Bone marrow (tissue), 2 donors: ENCODE measurements at places on chromosomes 5 and 9.

DNA sequence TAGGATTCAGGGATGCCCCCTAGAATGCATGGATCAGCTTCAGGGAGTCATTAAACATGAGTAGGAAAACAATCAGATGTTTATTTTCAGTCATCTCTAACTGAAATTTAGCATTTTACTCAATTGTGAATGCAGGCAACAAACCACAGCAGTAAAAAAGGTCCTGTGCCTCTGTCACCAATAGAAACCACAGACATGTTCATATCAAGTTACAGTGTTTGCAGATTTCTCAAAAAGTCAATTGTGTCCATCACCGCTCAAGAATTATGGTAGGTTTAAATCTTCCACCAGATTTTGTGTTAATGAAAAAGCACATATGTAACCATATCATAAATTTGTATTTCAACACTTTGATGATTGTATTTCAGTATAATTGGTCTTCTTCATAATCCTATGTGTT, 68.4 kb upstream of the SLC1A1 start:
- no peak for DNase-seq

DNA sequence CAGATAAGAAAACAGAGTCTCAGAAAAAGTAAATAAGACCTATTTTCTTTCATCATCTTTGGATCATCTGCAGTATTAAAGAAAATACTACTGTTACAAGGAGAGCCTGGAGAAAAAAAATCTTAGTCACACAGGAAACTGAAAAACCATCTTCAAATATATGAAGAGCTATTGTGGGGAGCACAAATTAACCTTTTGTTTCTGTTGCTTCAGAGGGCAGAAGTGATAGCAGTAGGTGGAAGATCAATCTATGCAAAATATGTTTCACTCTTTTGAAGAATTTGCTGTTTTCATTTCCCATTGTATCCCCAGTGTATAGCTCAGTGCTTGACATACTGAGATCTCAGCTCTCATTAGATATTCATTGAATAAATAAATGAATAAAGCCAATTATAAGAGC, 13.1 kb upstream of the CEMIP2 start:
- no peak for DNase-seq

DNA sequence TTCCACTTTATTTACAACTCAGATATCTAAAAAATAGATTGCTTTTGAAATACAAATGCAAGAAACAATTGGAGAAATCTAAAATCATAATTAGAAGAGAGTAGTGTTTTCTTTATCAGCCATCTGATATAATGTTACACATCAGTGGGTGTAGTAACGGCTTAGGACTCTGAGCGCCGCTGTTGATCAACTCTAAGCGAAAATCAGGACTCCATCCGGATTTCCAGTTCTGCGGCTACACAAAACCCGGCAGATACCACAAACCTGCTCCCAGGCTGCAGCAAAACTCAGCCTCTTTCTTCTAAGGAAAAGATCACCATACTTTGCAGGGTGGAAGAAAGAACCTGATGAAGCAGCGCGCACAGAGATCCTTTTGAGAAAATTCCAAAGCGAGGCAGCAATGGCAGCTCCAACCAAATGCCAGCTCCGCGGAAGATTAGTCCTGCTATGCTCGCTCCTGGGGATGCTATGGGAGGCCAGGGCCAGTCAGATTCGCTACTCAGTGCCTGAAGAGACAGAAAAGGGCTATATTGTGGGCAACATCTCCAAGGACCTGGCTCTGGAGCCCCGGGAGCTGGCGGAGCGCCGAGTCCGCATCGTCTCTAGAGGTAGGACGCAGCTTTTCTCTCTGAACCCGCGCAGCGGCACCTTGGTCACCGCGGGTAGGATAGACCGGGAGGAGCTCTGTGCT, at the start of gene PCDHGA9:
Gene PCDHGA9, plus strand, starts transcription at position 226 of the 691 bp plus-strand sequence. Its CDS starts 175 bp downstream, at position 401.
- no peak for DNase-seq

- no peak for DNase-seq
Measured at GRCh38 chr5:156815988-156816599, 34.0 kb upstream of the PPP1R2B start.

DNA sequence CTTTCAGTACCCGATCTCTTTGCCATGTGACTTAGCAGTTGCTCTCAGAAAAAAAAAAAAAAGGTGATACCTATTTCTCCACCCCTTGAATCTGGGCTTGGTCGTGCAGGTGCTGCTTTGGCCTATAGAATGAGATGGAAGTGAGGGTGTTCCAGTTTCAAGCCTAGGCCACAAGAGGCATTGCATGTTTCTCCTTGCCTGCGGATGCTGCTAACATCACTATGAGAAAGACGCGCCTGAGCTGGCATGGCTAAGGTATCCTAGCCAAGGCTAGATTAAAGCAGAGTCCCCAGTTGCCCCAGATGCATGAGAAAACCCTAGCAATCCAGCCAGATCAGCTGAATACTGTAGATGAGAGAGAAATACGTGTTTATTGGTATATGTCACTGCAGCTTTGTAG, 14.7 kb upstream of the CSF1R start:
- DNase-seq = no peak

- DNase-seq = no peak
Measured at GRCh38 chr5:133861161-133861737, 107.2 kb downstream of the C5orf15 start.

- no peak for DNase-seq
Measured at GRCh38 chr5:141360685-141361084, 891 bp downstream of the PCDHGB2 start.

DNA sequence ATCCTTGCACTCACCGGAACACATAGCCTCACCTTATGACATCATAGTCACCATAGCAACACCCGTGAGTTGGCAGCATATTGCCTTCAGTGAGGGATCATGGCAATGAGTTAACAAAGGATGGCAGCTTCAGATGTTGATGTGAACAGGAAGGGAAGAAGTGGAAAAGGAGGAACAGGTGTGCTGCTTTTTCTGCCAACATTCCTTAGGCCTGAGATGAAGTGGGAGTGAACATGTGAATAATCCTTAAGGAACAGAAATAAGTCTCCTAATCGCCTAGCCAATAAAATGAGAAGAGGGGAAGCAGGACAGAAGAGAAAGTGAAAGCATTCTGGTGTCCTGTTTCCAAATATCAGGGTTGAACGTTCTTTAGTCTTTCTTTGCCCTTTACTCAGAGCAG, 360.0 kb downstream of the BRINP1 start:
- no peak for DNase-seq

DNA sequence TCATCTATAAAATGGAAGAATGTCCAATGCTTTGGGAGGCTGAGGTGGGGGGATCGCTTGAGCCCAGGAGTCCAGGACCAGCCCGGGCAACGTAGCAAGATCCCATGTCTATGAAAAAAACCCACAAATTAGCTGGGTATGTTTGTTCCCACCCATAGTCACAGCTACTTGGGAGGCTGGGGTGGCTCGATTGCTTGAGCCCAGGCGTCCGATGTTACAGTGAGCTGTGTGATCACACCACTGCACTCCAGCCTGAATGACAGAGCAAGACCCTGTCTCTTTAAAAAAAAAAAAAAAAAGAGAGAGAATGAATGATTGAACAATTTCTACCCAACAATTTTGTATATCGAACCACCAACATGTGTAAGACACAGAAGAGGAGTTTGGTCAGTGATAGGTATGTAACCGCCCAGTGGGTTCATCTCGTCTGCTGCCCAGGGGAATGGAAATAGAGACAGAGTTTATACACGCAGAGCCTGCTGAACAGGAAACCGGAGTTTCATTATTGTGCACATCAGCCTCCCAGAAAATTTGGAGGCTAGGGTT, 26.2 kb upstream of the ERGIC1 start:
- no peak for DNase-seq

GRCh38 chr9:130835441-130836298, 616 bp downstream of the ABL1 start:
- DNase-seq = no peak

DNA sequence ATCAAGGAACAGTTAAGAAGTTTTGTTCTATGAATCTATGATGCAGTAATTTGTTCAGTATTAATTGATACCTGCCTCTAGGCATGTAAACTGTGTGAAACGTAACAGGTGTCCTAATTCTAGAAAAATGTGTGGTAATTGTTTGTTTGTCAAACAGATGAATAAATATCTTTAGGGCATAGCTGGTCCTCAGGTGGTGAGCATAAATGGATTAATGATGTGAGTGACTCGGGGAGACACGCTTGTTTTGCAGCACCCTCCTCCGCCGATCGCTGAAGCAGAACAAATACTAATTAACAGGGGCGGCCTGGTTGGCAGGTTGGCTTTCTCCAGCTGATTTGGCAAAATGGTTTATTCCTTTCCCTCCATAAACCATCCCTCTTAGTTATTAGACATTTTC, 88.8 kb downstream of the TLE4 start:
- no peak for DNase-seq

GRCh38 chr5:137954131-137954879, 65.0 kb downstream of the PKD2L2 start:
- DNase-seq = no peak

DNA sequence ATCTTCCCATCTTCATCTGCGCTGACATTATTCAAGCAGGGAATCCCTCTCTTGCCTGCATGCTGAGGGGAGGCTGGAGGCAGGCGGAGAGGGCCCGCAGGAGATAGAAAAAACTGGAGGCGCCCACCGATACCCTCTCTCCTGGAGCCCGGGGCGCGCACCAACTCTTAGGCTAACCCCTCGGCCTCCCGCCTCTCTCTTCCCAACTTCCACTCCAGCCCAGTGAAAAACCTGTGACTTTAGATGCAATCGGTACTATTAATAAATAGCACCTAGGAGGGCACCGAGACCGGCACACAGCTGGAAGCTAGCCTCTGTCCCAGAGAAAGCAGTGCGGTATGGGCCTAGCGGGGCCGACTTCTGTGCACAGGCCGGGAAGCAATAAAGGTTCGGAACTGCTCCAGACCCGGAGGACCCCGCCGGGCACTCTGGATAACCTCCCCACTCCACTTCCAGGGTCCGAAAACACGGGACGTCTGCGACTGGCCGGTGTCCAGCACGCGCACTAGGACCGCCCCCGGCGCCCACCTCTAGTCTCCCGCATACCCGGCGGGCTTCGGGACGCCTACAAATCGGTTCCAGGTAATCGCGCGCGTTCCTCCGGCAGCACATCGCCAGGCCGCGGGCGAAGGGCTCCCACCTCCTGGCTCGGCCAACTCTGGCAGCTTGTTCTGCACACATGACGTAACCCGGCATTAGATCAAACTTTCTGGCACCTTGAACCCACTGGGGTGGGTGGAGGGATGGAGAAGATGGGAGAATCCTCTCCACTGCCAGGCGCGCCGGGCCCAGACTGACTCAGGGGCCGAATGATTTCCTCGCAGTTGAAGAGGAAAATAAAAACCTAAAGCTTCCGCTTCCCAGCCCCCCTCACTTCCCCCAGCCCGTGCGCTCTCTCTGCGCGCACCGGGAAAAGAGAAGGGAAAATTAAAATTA, 1.4 kb downstream of the EFNA5 start:
- no peak for DNase-seq
